Endodermal cell (in vitro differentiated cells): ENCODE measurements at places on chromosomes 16 and 17. TPM values are rescaled to one million over a fixed set of nuclear protein-coding genes. Genes with fewer than 3 reads are reported as not detected.

GRCh38 chr17:80406146-80406545 is 8.8 kb upstream of the ENDOV start:
- no peak for DNase-seq

DNA sequence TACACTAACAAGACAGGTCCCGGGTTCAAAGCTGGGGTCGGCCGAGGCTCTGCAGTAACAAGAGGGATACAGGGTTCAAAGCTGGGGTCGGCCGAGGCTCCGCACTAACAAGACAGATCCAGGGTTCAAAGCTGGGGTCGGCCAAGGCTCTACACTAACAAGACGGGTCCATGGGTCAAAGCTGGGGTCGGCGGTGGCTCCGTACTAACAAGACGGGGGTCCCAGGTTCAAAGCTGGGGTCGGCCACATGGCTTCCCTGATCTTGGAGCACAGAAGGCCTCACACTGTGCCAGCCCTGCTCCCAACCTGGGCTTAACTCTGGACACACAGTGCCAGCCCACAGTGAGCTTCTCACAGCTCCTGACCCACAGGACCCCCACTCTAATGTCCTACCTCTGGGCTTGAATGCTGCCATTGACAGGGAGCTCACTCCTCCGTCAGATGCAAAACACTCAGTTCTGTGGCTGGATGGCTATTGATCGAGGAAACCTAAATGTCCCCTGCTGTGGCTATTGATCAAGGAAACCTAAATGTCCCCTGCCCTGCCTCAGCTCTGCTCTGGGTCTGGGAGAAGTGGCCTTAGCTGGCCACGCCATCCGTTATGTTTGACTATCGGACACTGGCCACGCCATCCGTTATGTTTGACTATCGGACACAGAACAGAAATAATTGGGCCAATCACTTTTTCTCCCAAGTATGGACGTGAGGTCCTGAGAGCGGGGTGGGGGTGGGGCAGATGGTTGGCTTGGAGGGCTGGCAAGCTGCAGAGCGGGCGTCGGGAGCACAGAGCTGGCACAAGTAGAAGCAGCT is 54.6 kb upstream of the DOC2B start:
- no peak for DNase-seq

GRCh38 chr17:36942019-36942599 is 4.8 kb downstream of the LHX1 start:
- peak; percentile 85 for DNase-seq

GRCh38 chr17:78722246-78722761 is 59.8 kb downstream of the CYTH1 start:
- DNase-seq: peak; percentile 70

DNA sequence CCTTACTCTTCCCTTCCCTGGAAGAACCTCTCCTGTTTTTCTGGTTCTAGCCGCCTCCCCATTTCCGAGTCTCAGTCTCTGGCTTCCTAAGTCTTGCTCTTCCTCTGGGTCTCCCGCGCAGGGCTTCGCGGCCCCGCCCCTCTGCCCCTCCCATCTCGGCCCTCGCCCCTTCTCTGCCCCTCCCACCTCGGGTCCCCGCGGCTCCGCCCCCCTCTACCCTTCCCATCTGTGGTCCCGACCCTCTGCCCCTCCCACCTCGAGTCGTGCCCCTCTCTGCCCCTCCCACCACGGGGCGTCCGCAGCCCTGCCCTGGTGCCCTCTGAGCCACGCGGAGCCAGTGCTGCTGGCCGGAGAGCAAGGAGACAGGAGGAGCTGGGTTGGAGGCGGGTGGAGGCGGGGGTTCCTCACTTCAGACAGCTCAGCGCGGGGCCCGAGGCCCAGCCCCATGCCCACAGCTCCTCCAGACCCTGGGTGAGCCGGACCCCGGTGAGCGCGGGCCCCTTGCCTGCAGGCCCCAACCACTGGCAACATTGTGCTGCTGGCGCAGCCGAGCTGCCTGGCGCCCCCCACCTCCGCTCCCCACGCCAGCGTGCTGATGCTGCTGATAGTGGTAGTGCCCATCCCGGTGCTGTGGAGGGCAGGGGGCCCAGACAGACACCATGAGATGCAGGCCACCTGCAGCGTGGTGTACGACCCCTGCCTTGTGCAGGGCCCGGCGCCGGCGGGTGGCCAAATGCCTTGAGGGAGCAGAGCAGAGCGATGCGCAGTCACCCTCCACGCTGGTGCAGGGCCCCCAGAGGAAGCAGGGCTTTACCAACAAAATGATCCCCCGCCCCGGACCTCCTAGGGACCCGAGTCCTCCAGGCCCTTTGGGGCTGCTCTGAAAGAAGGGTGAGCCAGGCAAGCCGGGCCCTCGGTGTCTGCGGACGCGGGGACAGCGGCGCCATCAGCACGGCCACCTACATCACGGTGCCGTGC is 2115.3 kb downstream of the TP53TG3F start:
- no peak for DNase-seq

GRCh38 chr17:34837876-34838478 is 123.3 kb downstream of the CCT6B start:
- DNase-seq: no peak

GRCh38 chr16:1651974-1652312 is 26.1 kb upstream of the JPT2 start:
- DNase-seq: no peak

DNA sequence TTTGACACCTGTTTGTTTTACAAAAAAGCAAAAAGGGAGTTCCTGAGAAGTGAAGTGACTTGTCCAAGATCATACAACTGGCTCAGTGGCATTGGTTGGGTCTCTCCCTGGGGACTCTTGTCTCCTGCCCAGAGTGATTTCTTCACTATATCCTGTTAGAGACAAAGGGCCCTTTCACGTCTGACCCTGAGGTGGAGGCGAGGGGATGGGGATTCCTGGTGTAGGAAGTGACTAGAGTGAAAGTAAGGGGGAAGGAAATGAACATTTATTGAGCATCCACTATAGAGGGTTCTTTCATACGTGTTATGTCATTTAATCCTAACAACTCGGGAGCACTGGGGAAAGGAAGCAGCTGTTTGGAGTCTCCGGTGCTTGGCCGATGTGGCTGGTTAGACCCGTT is 9.0 kb downstream of the ITGB3 start:
- no peak for DNase-seq

DNA sequence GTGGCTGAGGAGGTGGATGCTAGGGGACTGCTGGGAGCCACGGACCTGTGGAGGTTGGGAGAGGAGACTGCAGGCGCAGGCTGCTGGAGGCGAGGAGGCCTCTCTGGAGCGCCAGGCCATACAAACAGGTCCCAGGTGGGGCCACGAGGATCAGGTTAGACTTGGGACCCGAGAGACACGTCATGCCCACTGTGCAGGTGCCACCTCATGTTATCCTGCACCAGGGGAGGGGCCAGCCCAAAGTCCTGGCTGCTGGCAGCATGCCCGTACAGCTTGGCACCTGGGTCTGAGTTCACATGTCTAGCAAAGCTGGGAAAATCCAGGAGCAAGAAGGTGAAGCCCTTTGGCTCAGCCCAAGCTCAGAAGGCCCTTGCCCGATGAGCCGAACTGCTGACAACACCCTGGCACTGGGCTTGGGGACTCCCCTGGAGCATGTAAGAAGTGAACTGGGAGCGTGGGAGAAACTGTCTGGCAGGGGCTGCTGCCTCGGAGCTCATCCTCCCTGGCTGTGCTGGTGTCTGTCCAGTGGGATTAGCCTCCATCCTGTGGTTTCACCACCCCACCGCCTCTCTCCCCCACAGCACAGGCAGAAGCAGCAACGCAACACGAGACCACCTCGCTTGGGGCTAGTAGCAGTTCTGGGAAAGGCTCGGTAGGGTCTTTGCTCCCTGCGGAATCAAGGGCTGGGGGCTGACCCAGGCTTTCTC is 5.3 kb downstream of the ARHGDIA start:
- no peak for DNase-seq

DNA sequence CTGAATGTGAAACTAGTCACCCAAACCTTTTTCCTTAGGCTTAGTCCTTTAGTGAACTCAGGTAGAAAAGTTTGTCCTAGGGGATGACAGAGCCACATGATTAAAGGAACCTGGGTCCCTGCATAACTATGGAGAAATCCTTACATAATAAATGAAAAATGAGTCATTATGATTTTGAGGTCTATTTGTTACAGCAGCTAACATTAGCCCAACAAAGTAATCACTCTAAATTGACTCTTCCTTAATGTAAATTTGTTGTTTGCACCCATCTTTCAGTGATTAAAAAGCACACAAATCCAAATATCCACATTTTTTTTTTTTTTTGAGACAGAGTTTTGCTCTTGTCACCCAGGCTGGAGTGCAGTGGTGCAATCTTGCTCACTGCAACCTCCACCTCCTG is 32.0 kb downstream of the OGFOD1 start:
- no peak for DNase-seq

DNA sequence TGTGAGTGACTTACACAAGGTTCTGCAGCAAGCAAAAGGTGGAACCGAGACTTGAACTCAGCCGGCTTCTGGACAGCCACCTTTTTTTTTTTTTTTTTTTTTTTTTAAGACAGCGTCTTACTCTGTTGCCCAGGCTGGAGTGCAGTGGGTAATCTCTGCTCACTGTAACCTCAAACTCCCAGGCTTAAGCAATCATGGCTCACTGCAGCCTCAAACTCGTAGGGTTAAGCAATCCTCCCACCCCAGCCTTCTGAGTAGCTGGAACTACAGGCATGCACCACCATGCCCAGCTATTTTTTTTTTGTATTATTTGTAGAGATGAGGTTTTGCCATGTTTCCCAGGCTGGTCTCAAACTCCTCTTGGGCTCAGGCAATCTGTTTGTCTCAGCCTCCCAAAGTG is 55.2 kb upstream of the GOT2 start:
- DNase-seq: no peak

DNA sequence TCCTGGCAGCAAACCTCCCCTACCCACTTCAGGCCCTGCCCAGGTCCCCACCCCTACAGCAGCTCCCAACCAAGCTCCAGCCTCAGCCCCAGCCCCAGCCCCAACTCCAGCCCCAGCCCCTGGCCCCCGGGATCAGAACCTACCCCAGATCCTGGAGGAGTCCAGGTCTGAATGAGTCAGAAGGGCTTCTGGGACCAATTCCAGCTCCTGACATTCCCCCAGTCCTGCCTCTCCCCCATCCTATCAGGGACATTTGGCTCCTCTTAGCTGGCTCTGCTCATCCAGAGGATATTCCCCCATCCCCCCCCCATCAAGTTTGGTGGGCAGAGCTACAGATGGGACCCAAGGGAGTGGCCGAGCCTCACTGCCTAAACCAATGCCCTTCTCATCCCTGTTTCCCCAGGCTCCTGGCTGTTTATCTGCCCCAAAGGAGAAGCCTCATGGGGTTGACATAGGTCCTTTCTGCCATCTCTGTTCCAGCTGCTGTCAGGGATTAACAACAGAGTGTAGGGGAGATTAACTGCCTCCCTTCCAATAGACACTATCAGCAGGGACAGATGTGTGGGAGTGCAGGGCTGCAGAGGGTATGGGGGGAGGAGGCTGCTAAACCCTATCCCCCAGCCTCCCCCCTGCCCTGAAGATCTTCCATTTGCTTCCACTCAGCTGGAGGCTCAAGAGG is 16.5 kb downstream of the CNTNAP1 start:
- DNase-seq: peak; percentile 49

- no peak for DNase-seq
These were observed 282.9 kb upstream of the IRX5 start for GRCh38 chr16:54647725-54648221.

DNA sequence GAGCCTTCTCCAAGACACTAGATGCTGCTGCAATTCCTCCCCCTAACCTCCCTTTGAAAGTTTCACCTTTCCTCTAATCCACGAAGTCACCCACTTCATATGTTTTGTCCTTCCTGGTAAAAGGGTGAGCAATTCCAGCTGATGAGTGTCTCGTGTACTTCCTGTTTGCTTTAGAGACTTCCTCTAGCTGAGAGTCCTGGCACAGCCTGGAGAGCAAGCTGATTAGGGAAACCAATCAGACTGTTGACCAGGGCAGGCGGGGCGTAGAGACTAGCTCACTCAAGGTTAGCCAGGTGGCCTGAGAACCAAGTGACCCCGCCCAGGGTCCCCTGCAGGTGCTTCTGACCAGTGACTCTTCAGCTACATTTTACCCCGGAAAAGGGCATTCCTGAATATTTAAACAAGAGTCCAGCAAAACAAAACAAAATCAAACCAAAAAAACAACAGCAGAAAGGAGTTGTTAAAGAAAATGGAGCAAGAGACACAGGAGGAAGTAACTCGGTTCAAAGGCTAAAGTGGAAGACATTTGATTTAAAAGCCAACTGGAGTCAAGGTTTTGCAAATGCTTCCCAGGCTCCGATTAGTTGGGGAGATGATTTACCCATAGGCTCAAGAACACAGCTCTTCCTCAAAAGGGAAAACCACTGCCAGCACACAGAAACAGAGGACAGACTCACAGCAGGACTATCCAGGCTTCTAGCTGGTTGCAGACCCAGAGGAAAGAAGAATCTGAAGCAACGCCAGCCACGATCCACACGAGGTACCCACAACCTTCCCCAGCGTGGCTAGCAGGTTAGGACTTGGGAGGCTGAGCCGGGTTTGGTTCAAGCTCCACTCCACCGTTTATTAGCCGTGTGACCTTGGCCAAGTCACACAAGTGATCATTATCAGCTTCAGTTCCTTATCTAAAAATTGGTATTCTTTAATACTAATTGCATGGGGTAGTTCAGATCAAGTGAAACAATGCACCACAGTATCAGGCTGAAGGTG is 13.4 kb downstream of the HSPB9 start:
- DNase-seq: peak; percentile 86

- DNase-seq: no peak
These were observed 103.6 kb downstream of the GAS7 start for GRCh38 chr17:10094797-10095196.

- DNase-seq: no peak
These were observed 281.4 kb downstream of the BCAS3 start for GRCh38 chr17:60959011-60959410.

DNA sequence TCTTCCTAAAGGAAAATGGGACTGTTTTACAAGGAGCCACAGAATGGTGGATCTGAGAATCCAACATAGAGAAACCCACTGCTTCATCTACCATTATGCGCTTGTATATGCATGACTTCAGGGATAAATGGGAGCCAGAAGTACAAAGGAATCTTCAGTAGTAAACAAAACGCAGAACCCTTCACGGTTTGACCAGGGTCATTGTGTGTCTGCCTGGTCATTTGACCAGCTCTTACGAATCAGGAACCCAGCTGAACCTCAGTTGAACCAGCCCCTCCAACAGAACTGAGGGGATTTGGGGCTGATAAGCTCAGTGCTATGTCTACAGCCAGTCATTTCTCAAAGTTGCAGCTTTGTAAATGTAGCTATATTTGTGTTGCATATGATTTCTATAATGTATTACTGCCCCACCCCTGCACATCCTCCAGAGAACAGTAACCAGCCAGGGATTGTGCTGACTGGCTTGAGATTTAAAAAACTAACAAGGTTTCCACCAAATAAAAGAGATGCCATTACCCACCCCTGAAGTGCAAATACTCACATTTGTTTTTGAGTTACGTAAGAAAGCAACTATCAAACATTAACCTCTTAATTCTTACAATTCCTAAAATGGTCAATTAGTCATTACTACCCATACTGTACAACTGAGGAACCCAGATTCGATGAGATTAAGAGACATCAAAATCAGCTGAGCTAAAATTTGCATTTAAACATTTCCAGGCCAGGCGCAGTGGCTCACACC is 6.3 kb downstream of the CMTM4 start:
- DNase-seq: no peak

The DHRS7C gene
- total RNA-seq: not detected in 3 replicates

The CD300LB gene
- not detected in 3 replicates for total RNA-seq

The TBC1D3I gene
- total RNA-seq: 0.50 and 0.75 TPM in 2 replicates

The ASGR1 gene
- total RNA-seq: 9.8 to 32.6 TPM (median 14.2 TPM) in 3 replicates

The CDRT15L2 gene
- not detected in 3 replicates for total RNA-seq

The TELO2 gene
- 47.2 to 89.5 TPM (median 85.0 TPM) in 3 replicates for total RNA-seq

The KRTAP4-11 gene
- total RNA-seq: not detected in 2 replicates

The CCP110 gene
- 16.5 and 18.1 TPM in 2 replicates for total RNA-seq

The TOB1 gene
- 35.1 to 44.5 TPM (median 35.5 TPM) in 3 replicates for total RNA-seq

The OTOP3 gene
- total RNA-seq: not detected in 2 replicates
